ENCODE measurements at places on chromosomes 7 and 10.

GRCh38 chr10:12806228-12807095, 195.1 kb downstream of the CCDC3 start:
- DNase-seq: no peak

- DNase-seq: no peak
These were observed 51.8 kb upstream of the RHEB start for GRCh38 chr7:151571471-151571870.

DNA sequence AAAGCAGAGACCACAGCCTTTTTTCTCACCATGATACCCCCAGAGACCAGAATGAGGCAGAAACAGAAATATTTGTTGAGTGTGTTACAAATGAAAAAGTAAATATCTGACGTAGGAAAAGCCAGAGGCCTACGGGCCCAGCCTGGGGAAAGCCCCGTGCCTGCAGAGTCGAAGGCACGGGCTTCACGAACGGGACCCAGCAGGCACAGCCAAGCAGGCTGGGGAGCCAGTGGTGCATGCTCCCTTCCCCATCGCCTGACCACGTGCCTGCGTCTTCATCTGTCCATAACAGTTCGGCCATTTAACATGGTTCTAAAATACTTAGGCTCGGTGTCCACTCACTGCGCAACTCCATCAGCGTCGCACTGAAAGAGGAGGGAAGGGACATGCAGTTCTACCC, 50.8 kb downstream of the SLIT1 start:
- no peak for DNase-seq

- peak; percentile 24 for DNase-seq
These were observed 85.3 kb upstream of the PCLO start for GRCh38 chr7:83248000-83248399.

DNA sequence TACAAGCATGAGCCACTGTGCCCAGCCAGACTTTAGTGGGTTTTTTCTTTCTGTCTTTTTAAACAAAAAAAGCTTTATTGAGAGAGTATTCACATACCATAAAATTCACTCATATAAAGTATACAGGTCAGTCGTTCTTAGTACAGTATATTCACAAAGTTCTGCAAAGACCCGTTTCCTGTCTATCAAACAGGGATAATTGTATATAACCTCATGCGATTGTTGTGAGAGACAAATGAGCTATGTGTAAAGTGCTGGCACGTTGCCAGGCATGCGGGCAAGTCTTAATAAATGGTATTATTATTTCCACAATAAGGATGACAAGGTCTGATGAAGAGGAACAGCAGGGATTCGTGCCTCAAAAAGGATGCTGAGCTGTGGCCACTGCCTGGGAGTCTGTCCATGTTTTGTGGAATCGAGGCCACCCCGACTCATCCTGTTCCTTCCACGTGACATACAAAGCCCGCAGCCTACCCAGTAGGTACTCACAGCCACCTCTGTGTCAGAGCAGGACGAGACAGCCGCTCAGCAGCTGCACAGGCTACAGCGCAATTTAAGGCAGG, 51.6 kb downstream of the SMKR1 start:
- DNase-seq: peak; percentile 43

- peak; percentile 30 for DNase-seq
These were observed 578 bp downstream of the CACUL1 start for GRCh38 chr10:118754229-118754555.

- DNase-seq: no peak
These were observed 546.9 kb upstream of the GHITM start for GRCh38 chr10:83592337-83592935.

- no peak for DNase-seq
These were observed 62.6 kb upstream of the EN2 start for GRCh38 chr7:155395176-155395797.

DNA sequence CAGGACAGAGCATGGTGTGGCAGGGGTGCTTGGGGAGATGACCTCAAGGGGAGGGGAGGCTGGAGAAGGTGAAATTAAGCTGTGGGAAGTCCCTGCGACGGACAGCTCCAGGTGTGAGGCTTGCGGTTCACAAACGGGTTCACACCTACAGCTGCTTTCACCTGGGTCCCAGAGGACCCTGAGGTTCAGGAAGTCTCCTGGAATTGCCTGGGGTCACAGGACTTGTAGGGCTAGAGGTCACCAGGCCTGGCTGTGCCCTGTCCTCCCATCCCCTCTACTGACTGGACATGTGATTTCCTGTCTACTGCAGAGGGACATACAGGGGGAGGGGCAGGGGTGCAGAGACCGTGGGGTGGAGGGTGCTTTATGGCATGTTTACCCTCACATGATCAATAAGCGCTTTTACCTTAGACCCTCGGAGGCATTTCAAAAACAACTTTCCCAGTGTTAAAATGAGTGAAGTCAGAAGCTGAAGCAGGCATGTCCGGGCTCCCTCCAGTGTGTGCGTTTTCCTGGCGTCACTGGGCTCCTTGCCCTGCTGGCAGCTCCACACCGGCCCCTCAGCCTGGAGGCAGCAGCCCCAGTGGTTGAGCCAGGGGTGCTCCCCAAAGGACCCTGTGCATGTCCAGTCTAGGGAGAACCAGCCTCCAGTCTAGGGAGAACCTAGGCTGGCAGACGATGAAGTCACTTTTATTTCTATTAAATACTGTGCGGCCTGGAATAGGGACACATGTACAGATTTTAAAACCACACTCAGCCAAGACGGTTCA, 66.6 kb upstream of the IGFBP3 start:
- no peak for DNase-seq

DNA sequence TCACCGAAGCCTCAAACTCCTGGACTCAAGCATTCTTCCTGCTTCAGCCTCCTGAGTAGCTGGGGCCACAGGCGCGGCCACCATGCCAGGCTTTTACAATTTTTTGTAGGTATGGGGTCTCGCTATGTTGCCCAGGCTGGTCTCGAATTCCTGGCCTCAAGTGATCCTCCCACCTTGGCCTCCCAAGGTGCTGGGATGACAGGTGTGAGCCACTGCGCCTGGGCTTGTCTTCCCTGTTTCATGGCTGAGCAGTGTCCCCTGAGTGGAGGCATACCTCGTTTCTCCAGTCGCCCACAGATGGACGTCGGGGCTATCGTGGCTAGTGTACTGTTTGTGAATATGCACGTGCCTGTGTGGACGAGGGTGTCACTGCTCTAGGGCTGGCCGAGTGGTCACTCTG, 11.3 kb downstream of the INPP5A start:
- DNase-seq: no peak

DNA sequence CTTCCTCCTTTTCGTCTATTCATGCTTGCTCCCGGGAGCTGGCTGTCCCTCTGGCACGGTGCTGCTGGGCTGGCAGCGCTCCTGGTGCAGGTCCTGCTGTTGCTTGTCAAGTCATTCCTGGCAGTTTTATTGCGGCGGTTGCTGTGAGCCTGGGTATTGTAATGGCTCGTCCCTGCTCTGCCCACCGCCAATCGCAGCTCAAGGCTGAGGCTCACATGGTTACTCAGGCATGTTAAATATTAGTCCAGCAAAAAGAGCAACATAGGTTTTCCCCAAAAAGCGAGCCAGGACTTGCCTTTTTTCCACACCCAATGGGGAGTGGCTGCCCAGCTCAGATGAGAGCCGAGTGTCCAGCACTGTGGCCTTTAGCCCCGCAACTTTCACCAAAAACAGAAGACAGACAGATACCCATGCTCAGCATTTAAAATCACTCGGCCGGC, 492.9 kb upstream of the FOXK1 start:
- peak; percentile 69 for DNase-seq

DNA sequence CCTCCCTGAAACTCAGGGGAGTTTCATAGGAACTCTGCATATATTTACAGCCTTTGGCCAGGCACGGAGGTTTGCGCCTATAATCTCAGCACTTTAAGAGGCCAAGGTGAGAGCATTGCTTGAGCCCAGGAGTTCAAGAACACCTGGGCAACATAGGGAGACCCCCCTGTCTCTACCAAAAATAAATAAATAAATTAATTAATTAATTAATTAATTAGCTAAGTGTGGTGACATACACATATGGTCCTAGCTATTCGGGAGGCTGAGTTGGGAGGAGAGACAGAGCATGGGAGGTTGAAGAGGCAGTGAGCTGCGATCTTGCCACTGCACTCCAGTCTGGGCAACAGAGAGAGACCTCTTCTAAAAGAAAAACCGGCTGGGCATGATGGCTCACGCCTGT, 9.4 kb upstream of the LEP start:
- DNase-seq: no peak

DNA sequence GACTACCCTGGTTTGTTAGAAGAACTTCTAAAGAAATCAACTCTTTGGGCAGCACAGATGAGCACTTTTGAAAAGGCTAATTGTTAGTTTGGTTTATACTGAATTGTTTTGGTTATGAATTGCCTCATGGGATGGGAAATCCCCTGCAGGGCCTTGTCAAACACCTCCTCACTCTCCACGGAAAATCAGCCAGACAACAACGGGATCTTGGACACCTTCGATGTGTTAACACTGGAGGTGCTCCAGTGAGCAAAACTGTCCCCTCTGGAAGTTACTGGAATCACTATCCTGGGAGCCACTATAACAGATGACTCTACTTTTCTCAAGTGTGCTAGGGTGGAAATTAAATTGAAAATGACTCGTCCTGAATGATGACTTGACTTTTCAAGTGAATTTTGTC, 38.7 kb downstream of the CDK6 start:
- DNase-seq: no peak

DNA sequence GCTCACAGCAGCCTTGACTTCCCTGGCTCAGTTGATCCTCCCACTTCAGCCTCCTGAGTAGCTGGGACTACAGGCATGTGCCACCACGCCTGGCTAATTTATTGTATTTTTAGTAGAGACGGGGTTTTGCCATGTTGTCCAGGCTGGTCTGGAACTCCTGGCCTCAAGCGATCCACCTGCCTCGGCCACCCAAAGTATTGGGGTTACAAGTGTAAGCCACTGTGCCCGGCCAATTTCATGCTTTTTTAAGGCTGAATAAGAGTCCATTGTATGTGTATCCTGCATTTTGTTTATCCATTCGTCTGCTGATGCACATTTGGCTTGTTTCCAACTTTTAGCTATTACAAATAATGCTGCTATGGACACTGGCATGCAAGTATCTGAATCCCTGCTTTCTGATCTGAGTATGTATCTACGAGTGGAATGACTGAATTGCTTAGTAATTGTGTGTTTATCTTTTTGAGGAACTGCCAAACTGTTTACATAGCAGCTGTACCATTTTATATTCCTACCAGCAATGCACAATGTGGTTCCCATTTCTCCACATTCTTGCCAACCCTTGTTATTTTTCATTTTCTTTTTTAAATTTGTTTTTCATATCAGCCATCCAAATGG, 37.3 kb upstream of the TPST1 start:
- DNase-seq: peak; percentile 95

- DNase-seq: no peak
These were observed 13.7 kb upstream of the SAMD8 start for GRCh38 chr10:75097666-75098285.

DNA sequence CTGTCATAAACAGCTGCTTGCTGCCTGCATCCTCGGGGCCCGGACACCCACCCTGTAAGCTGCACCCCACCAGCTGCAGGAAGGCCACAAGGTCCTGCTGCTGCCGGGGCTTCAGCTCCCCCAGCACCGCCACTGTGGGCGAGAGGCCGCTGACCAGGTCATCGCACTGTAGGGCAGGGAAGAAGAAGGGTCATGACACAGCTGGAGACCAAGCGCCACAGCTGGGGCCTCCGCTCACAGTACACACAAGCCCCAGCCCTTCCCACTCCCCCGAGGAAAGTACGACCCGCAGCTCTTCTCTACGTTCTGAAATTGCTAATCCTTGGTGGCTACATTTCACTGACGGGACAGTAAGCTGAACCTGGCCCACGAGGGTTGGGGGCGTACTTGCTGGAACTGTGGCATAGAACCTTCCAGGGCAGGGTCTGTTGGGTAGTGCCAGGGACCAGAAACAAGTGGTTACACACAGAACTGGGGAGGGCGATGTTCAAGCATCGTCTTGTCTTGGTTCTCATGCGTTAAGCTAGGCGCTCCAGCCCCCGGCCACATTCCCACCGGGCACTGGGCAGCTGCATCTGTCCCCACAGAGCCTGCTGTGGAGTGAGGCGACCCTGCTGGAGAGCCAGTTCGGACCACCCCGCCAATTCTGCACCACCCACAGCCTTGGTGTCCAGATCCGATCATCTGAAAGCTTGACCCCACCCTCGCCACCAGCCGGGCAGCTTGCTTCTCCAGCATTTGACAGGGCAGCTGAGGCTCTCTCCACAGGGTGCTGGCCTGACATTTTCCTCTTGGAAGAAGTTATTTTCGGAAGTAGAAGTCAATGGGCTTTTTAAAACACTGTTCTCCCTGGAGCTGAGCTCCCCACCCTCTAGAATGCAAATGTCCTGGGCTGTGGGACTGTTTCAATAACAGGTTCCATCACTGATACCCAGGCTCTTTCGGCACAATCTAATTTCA, 50.8 kb downstream of the GSDME start:
- DNase-seq: no peak

- no peak for DNase-seq
These were observed 98.3 kb downstream of the FOXL3 start for GRCh38 chr7:388023-388960.

DNA sequence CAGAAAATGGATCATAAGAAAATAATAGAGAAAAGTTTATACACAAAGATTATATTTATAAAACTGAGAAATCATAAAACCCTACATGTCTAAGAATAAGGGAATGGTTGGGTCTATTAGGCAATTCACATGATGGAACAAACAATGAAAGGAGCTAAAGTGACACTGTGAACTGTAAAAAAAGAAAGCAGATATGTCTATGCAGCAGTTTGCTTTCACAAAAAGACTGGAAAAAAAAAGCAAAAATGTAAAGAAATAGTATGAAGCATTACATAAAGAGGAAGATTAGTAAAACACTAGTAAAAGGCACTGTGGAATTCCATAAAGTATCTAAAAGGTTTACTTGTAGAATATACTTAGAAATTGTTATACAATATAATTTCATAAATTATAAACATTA, 95.9 kb downstream of the HBP1 start:
- DNase-seq: no peak

GRCh38 chr7:134458341-134458805, 527 bp downstream of the AKR1B1 start:
- peak; percentile 41 for DNase-seq

DNA sequence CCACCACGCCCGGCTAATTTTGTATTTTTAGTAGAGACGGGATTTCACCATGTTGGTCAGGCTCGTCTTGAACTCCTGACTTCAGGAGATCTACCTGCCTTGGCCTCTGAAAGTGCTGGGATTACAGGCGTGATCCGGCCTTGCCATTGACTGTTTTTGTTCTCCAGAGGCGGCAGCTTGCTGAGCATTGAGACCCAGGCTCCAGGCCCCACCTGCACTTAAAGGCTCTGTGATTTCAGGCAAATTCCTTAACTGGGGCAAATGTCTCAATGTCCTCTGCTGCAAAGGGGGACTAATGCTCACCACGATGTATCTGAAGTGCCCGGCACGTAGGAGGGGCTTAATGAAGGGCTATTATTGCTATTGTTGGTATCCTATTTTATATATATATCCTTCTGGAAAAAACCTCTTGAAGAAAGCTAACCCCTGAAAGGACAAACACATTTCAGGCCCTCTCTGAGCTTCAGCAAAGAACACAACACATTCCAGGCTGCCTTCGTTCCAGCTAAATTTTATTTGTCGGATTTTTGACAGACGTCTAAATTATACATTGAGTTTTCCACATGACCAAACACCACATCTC, 29.0 kb downstream of the TRIM8 start:
- no peak for DNase-seq

GRCh38 chr10:106612381-106612780, 552.1 kb downstream of the SORCS1 start:
- no peak for DNase-seq

GRCh38 chr7:130234078-130234477, 26.4 kb downstream of the SSMEM1 start:
- no peak for DNase-seq

- no peak for DNase-seq
These were observed 40.2 kb upstream of the IFRD1 start for GRCh38 chr7:112410092-112410491.

- DNase-seq: no peak
These were observed 114.0 kb downstream of the PRKCQ start for GRCh38 chr10:6465854-6466601.
